ENCODE measurements at places on chromosomes 11 and 22.

GRCh38 chr11:44418456-44418830 lies 108.5 kb upstream of the ALX4 start:
- DNase-seq: no peak

GRCh38 chr11:131884461-131885073 lies 514.2 kb downstream of the NTM start:
- DNase-seq: no peak

DNA sequence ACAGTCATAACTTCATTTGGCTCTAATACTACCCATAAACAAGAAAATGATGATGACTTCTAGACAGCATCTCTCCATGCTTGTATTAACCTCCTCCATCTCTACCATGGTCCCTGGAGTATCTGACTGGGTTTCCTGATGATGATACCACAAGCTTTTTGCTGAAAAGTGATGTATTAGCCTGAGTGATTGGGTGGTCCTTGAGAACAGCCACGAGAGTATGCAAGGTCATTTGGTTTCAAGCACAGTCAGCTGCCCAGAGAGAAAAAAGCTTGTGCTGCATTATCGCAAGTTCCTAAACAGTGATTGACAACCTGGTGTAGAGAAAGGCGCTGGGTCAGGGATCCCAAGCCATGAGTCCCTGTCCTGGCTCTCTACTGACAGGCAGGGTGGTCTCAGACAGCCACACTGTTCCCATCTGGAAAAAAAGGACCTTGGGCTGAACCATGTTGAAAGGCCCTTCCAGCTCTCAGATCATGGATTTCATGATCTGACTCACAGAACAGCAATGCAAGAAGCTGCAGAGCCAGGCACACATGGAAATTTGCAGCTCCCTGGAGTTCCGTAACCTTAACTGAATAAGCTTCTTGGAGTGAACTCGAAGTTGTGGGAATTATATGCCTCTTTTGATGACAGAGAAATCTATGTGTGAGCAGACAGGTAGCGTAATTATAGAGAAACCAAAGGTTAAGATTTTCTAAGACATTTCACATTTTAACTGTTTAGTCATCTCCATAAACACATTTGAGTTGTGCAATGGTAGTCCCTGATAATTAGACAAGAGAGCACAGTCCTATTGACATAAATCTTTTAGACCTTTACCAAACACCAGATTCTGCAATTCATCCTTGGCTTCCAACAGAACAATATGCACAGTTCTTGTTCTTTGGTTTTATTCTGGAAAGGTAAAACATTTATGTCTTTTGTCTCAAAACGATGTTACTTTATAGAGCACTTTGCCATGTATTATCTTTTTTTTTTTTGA lies 54.1 kb upstream of the UBASH3B start:
- no peak for DNase-seq

DNA sequence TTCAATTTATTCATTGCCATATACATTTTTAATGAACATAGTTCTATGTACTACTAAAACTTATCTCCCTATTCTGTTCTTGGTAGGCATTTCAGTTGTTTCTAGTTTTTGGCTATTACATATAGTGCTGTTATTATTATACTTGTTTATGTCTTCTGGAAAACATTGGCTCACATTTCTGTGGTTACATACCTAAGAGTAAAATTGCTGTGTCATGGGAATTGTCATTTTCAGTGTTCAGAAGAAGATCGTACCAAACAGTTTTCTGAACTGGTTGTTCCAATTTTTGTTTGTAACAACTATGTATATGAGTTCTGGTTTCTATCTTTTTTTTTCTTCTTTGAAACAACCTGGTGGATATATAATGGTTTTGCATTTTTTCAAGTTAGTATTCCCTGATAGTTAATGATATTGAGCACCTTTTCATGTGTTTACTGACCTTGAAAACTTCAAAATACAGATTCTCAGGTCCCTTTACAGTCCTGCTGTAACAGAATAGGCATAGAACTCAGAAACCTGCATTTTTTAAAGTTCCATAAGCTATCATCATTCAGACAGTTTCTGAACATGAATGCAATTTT lies 230.7 kb downstream of the JRKL start:
- DNase-seq: no peak

- DNase-seq: no peak
Measured at GRCh38 chr22:35523167-35523947, 17.3 kb upstream of the RASD2 start.

DNA sequence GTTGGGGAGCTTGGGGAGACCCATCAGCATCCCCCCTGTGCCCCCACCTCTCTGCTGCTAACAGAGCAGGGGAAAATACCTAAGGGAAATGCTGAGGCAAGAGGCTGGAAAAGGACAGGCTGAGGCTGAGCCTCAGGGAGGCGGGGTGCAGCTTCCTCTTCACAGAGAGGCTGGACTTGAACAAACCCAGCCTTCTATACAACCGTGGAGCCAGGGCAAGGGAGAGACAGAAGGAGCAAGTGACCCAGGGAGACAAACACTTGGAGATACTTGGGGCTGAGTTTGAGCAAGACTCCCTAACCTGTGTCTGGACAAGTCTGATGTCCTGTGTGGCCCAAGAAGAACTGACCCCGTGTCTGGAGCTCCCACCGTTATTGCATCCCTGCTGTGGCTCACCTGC lies at the start of gene SLCO2B1:
Gene SLCO2B1 (plus strand): TSS at position 229 of the 400 bp plus-strand sequence. CDS start 275 bp downstream, outside the sequence.
- DNase-seq: no peak

DNA sequence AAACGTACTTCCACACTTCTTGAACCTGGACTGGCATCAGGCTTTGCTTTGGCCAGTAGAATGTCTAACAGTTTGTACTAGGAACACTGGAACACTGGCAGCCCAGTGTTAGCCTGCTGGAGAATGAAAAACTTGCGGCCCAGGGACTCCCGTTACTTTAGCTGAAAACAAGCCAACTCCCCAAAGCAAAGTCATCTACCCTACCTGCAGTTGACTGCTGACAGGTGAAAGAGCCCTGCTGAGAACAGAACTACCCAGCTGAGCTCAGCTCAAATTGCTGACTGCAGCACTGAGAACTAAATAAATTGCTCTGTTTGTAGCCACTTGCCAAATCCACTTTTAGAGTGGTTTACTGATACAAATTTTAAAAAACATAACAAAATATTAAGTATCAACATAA lies 342.5 kb downstream of the LRRC4C start:
- DNase-seq: no peak

All from stimulated activated CD8-positive, alpha-beta memory T cell treated with anti-CD3 and anti-CD28 coated beads, Interleukin-2, amount 100 ng/mL, for 1 hour (primary cell).